ENCODE measurements at places on chromosomes 4 and X.
A peak's percentile ranks its signal among the peaks of the same experiment; 100 is the strongest.

- DNase-seq, result peak; percentile 55
Observed at GRCh38 chrX:37986893-37987292, 19.5 kb upstream of the SYTL5 start.

DNA sequence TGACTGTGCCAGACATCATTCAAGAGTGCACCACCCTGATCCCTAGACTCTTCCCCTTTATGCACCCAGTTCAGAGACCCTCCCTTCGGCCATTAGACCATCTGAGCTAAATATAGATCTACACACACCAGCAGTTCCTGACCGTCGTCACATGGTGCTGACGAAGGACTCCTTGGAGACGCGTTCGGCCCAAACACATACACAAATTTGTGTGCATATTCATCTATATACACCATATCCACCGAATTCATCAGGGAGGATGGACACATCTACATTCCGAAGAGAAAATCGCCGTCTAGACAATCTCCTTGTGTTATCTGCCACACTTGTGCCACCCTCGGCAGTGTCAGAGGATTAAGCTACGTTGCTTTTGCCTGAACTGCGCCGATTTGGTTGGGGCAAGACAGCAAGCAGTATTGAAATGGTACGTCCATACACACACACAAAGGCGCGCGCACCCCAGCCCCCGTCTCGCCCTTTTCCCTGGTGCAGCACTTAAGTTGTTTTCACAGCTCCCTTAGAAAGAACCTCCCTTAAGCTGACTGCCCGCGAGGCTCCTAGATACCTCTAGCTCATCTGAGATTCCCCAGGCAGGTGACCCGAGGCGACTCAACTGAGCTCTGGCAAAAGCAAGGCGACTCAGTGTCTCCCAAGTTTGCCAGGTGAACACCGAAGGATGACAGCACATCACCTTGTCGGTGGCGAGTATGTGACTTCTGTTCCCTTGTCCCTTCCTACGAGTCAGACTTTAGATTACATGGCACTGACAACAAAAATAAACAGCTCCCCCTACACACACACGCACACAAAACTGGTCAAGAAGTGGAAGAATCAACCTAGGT is 1.0 kb downstream of the RASGEF1B start:
- DNase-seq, result peak; percentile 61

- peak; percentile 2 for DNase-seq
Observed at GRCh38 chrX:149541521-149542047, 772 bp downstream of the EOLA1 start.

GRCh38 chrX:155535866-155536265 is 76.9 kb downstream of the TMLHE start:
- peak; percentile 9 for DNase-seq

DNA sequence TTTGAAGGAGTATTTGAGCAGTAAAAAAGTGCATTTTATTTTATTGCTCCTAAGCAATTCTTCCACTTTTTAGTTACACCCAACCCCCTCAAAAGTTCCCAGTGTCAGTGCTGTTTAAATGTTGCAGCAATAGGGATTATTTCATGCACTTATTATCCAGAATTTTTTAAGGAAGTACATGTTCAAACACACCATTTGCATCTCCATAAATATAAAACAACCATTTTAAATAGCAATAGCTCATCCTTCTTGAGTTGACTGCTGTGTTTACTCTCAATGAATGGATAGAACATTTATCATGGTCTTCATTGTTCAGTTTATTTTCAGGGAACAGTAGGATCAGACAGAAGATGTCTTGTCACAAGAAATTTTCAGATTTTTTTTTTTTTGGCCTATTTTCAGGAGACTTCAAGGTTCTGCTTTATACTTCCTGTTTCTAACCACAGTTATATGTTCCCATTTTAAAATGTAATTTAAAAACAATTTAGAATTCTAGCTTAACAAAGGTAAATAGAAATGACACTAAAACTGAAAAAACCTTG is 171.9 kb downstream of the TMA16 start:
- DNase-seq, result no peak

DNA sequence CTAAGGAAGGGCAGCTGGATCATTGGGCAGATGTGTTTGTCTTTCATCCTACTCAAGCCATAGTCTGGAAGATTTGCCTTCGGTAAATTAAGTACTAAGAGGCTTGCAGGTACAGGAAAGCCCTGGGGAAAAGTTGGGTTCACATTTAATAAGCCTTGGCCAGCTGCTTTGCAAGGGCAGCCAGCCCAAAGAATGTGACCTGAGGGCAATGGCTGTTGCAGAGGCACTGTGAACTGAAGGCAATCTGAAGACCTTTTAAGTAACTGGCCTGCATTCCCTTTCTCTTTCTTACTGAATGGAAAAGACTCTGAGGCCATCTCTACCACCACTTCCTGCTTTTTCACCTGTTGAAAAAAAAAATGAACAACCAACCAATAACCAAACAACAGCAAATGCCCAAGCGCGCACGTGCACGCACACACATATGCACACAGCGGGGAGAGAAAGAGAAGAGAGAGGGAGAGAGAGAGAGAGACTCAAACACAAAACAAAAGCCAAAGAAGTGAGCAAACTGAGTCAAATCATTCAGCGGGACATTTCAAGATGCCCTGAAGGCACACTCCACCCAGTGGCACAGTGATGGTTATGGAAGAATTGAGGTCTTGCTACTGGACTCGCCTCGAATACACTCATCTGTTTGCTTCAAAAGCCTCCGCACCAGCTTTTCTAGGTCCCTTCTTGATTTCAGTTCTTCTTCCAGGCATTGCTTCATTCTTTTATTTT is 19.6 kb downstream of the CD40LG start:
- no peak for DNase-seq

DNA sequence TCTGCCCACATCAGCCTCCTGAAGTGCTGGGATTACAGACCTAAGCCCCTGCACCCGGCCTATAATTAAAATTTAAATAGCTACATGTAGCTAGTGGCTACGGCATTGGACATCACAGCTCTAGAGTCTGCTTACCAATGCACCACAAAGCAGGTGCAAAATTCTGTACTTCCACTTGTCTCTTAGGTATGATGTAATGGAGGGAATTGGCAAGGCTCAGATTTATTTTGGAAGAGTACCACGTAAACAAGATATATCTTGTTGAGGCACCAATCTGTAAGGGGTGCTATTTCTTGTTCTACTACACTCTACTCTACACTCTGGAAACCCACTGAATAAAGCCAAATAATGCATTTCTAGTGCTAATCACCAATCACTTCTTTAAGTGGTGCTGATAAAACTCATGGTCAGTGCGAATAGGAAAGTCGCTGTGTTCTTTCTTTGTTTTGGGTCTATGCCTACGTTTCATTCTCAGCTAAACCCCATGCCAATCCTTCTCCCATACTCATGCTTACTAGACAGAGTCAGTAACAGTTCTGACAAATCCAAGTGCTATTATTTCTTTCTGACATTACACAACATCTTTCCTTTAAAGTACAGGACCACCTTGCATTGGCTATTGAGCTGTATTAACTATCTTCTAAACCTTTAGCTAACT is 92.3 kb downstream of the GC start:
- no peak for DNase-seq

DNA sequence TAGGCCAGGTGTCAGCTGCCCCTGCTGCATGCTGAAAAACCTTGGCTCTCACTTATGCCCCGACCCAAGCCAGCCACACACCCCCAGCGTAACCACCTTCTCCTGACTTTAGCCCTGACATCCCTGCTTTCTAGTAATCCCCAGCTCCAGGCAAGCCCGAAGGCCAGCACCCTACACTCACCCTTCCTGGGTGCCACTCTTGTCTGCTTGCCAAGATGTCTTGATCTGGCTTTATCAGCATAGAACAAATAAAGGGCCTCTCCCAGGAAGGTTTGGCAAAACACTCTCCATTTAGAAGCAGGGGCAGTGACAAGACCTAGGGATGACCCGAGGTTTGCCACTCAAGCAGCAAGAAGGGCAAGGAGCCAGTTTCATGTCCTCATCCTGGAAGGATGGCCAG is 6.8 kb upstream of the MAP9 start:
- DNase-seq, result no peak

DNA sequence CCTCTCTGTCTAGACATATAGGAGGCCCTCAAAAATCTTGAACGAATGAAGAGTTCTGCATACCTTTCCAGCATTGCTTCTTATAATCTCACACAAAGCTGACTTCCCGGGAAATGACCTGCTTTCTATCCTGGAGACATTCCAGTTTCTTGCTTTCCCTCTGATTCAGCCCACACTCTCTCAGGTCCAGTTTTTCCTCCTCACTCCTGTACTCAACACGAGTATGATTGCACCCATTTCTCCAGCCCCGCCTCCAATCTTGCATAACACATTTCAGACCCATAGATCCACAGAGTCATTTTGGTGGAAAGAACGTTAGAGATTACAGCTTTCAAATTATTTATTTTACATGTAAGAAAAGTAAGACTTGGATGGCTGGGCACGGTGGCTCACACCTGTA is 127.5 kb upstream of the TLR3 start:
- DNase-seq, result peak; percentile 28

DNA sequence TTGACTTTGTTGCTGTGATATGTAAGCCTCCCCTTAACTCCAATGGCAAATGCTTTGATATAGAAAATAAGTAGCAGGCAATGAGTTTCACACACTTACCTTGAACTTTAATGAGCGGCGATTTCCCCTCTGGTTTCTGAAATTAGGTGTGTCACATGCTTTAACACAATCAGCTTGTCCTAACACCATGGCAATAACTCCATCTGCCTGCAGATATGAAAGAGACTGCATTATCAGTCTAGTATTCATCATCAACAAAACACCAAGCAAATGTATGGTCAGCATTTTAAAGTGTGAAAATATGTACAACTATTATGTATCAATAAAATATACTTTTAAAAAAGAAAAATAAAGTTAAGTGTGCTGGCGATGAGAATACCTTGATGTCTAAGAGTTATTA is 128.8 kb upstream of the FAM9B start:
- DNase-seq, result no peak

DNA sequence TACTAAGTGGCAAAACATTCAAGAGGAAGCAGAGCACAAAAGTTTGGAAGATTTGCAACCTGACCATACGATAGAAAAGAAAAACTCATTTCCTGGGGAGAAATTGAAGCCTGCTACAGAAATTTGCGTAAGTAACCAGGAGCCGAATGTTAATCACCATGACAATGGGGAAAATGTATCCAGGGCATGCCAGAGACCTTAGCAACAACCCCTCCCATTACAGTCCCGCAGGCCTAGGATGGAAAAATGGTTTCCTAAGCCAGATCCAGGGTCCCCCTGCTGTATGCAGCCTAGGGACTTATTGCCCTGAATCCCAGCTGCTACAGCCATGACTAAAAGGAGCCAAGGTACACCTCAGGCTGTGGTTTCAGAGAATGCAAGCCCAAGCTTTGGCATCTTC is 472.2 kb upstream of the KLHL4 start:
- DNase-seq, result no peak

DNA sequence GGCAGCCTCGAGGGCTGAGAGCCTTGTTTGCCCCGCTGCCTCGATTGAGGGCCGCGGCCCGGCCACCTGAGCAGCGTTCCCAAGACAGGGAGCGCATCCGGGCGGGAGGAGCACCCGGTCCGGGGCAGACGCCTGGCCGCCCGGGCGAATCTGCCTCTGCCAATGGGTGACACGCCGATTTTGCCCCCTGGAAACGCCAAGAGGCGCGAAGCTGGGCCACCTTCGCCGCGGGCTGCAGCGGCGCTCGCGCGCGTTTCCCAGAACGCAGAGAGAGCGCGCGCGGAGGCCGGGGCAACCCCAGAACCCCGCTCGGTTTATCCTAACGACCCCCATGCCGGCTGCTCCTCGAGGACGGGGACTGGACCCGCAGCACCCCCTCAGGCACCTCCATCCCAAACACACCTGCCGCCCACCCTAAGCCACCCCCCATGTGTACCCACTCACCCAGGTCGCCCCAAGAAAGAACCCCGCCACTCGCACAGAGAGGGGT is 575 bp downstream of the MAP7D2 start:
- DNase-seq, result no peak

DNA sequence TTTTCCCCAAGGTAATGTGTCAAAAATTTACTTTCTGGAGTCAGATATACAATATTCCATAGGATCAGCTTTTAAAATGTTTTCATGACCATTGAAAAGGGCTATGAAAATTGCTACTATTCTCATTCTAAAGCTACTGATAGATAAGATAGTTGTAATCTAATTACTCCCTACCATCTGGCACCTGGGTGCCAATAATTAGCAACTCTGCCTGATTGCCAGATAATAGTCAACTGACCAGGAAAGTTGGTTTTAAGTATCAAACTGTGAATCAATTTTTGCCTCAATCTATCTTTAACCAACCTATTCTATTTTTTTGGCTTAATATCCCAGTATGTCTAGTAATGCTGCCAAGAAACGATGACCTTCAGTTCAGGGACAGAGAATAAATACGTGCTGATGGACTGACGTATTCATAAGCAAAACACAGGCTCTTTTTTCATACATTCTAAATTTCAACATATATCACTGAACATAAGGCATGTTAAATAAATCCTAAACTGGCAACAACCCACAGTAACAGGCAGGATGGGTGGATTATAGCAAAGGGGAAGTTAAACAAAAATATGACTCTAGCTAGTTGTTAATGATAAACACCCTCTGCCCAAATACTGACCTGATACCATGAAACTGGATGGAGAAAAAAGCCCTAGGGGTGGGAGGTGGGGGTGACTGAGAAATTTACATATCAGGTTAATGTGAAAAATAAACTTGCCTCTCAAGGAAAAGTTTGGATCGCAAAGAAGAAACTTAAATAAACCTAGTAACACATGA is 18.2 kb downstream of the SH3RF1 start:
- peak; percentile 77 for DNase-seq

DNA sequence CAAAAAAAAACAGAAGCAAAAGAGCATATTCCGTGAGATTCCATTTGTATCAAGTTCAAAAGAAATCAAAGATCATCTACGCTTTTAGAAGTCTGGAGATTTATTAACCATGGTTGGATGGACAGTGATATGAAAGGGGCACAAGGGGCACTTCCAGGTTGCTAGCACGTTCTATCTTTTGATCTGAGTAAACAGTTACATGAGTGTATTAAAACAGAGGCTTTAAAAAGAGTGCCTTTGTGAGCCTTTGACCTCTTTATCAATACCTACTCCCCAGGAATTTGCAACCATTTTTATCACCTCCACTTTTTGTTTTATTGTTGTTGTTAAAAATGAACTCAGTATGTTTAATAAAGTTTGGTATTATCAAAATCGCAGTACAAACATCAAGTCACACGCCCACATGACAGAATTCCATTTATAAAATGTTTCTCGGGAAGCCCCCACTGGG is 72.4 kb upstream of the UCP1 start:
- DNase-seq, result no peak

Measured in cardiac fibroblast (primary cell).